Stimulated activated naive CD4-positive, alpha-beta T cell treated with Interleukin-2 at 50 U/mL for 16 hours (primary cell): ENCODE measurements at places on chromosomes 1 and 21.

- DNase-seq = no peak
These were observed 465.2 kb downstream of the AJAP1 start for GRCh38 chr1:5119366-5120234.

DNA sequence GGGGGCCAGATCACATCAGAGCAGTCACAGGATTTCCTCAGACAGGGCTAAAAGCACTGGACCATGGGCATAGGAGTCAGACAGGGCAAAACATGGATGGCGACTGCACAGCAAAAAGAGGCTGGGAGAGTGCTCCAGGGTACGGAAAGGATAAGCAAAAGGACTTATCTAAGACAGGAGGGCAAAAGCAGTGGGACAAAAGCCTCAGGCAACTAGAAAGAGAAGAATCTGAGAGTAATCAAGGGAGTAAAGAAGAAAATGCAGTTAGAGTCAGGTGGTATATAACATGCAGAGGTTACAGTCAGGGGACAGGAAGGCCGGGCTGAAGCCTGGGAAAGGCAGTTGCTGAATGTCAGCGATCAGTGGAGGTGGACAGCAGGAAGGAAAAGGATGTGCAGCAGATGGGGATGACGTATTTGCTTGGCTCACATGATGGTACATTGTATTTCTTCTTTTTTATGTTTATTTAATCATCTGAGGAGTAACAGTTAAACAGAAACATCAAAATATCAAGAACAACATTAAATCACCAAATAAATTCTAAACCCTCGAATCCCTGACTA lies 63.1 kb upstream of the CNN3 start:
- no peak for DNase-seq

DNA sequence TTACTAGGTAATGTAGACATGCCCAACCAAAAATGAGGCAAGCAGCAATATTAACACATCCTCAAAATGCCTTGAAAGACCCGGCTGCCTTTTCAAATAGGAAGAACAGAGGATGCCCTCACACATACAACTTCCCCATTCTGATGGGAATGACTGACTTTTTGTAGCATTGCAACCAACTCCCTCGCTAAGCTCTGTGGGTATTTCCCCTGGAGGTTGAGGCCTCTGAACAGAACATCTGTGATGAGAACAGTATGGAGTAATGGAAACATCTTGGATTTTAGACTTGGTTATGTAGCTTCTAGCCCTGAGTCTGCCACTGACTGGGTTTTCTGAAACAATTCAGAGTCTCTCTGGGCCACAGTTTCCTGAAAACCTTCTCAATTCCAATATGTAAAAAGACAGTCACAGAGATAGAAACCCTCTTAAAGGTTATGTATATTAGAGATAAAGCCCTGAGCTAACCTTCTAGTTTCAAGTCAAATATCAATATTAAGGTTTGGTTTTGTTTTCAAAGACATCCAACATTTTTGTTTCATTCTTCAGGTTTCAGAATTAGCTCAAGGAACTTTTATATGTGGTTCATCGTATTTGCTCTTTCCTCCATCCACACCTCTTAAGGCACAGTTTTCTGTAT lies 311.5 kb downstream of the SETD4 start:
- DNase-seq = no peak

DNA sequence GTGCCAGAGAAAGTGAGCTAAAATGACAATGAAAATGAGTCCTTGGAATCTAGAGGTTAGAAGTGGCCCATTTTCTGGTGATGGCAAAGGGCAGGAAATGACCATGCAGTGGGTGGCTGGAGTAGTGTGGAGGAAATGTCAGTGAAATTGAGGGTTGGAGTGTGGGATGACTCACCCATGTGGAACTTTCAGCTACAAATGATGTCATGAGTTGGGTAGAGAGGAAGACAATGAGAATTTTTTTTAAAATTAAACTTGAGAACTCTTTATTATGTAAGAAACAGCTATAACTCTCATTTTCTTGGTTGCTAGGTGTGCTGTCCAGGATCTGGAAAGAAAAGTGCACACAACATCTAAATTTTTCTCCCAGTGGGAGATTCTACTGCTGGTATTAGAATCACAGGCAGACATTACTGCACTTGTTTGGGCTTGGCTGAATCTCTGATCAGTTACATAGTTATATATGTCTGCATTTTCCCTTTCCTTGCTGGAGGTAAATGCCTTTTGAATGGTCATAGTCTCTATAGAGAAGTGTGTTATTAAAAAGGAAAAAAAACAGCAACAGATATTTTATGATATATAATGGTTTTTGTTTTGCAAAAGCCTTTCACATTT lies 56.8 kb upstream of the GNG12 start:
- no peak for DNase-seq

- no peak for DNase-seq
These were observed 113.0 kb downstream of the GLIS1 start for GRCh38 chr1:53625766-53626520.

GRCh38 chr1:156727926-156728598 lies at the start of gene METTL25B:
METTL25B (plus strand) TSS chr1:156728469; CDS start chr1:156729105, 636 bp downstream.
- DNase-seq = peak; percentile 81

- DNase-seq = no peak
These were observed 4.7 kb upstream of the PADI1 start for GRCh38 chr1:17200246-17200645.

DNA sequence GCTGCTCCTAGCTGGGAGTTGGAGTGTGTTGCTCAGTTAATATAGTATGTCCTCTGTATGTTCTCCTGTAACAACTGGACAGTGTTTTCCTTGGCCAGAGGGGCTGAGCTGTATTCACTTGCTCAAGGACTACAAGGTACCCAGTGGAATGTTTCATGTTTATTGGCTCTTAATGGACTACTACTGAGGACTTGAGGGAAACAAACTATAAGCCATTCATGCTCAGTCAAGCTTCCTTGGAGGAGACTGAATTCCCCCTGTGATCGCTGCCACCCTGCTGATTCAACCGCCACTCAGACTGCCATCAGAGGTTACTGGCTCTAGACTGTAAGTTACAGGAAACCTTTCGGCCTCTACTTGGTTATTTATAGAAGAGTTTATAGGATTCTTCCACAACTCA lies 166.6 kb downstream of the ZC3H11B start:
- DNase-seq = no peak

DNA sequence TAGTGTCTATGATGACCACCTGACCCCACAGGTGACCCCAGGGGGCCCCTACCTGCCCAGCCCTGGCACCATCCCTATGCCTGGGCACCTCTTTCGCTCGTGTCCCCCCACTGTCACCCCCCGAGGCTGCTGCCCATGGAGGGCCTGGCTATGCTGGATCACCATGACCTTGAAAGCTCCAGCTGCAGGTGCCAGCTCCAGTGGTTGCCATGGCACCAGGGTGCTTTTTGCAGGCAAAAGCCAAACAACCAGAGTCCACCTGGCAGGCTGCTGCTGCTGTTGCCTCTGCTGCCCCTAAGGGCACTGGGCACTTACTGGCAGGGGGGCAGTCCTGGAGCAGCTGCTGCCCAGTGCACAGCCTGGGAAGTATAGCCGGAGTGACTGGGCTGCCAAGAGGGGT lies 21.7 kb downstream of the ETNK2 start:
- no peak for DNase-seq

DNA sequence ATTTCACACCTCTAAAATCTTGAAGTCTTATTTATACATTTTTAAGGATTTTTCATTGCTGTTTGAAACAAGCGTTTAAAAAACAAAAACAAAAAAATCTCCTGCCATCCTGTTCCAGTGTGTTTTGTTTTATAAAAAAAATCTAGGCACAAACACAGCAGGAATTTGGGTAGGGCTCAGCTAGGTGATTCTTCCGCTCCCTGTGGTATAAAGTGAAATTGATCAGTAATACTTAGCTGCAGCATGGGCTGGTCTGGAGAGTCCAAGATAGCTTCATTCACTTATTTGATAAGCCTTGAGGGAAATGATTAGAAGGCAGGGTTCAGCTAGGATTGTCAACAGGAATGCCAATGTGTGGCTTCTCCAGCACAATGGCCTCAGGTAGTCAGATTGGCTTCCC lies 25.7 kb downstream of the ATF3 start:
- no peak for DNase-seq

DNA sequence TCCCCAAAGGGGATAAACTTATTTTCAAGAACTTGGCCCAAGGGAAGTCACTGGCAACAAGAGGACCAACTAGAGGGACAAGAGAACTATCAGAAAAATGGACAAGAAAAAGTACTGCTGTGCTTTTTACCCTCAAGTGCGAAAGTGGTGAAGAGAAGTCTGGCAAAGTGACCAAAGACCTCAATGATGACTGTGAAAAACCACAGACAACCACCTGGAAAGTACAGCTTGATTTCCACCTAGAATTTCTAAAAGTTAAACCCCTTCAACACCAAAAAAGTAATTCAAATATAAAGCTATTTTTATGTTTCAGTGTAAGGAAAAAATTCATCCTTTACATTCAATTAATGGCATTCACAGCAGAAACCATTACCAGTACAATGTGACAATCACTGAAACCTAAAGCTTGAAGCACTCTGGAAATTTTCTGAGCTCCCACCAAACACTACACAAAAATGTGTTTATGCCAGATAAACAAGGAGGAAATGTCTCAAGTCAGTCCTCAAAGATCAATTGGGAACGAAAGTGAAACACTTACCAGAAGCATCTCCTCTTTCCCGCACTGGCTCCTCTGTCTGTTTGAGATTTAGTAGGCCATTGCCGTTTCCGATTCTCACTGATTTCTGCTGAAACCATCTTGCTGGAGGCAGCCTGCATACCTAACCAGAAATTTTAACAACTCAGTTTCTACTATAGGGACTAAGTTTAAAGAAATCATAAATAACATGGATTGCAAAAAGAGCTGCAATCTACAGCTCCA lies 8.3 kb downstream of the SDE2 start:
- no peak for DNase-seq

- DNase-seq = no peak
These were observed 56.9 kb upstream of the IVNS1ABP start for GRCh38 chr1:185373813-185374529.

DNA sequence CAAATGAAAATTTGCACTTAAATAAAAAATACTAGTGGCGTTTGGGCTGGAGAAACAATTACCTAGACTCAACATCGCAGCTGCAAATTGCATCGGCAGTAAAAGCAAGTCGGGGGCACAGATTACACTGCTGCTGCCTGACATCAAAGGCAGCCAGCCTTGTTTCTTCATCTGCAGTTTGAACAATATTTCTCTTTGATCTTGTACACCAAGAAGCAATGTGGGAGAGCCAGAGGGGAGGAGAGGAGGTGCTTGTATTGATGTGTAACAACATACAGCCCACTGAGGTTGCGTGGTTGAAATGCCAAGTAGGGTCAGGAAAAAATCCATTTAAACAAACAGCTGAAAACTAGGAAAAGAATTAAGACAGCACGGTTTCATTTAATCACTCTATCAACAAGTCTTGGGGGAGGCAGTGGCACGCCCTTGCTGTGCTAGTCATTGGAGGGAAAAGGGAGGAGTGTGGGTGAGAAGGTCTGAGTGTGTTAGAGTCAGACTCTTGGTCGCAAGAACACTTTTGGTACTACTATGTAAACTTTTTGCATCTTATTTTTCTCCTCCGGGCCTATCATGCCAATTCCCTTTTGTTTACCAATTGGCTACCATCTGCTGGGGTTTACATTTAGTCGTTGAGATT lies 456.5 kb downstream of the OMA1 start:
- DNase-seq = no peak

DNA sequence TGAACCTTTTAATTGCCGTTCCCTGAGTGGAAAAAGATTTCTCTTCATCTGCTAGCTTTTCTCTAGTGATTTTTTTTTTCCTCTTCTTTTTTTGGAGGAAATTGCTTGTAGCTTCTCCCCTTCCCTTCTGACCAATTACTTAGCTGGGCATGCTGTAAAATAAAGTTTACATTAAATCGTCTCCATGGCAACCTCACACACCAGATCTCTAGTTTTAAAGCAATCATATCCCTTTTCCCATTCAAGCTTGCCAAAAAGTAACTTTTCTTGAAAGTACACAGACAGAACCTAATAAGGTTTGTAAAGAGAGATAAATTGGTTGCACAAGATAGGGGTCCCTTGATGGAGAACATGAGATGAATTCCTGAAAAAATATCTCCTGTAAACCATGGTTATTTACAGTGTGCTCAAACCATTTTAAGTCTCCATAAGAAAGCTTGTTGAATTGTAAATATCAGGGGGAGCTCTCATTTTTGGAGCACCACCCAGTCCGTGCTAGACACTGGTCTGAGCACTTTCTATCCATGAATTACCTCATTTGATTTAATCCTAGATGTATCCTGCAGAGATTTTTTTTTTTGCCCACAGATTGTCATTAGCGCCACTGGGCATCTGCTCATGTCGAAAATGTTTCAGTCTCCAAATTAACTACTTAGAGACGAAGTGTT lies 32.6 kb upstream of the HTR1D start:
- DNase-seq = no peak

DNA sequence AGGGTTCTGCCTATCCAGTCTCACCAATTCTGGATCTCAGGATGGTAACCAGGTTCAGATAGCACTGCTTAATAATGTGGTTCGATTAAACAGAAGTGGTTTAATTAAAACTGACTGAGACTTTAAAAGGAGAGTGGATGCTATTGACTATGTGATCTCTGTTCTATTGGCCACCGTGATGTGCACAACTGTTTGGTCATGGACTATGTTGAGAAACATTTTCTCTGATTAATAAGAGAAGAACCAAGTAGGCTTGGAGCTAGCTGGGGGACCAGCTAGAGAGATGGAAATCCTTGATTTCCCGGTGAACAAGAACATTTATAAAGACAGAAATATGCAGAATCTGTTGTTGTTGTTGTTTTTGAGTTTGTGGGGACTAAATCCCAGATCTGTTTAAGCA lies 36.5 kb downstream of the DPT start:
- no peak for DNase-seq

- no peak for DNase-seq
These were observed 44.9 kb upstream of the USP24 start for GRCh38 chr1:55259911-55260609.

DNA sequence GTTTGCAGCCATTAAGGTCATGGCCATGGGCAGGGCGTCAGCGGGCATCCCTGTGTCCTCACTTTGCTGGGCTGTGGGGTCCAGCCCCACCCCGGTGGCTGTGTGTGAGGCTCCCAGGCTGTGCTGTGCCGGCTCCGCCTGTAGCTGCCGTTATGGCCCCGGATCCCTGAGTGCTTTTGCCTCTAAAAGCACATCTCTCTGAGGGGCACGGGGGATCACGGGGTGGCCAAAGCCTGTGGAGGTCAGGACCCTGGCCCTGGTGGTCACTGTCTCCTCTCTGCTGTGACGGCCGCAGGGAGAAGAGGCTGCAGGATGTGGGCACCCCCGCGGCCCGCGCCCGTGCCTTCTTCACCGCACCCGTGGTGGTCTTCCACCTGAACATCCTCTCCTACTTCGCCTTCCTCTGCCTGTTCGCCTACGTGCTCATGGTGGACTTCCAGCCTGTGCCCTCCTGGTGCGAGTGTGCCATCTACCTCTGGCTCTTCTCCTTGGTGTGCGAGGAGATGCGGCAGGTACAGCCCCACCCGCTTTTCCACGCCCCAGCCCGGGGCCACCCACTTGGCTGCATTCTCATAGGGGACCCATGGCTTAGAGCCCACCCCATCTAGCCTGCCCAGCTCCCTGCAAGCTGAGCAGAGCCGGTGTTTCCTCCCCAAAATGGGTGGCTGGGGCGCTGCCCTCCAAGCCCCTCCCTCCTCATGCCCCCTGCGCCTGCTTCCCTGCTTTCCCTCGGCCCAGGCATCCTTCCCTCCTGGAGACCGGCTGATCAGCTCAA lies 48.2 kb downstream of the TRPM2 start:
- DNase-seq = no peak
